ENCODE measurements at places on chromosomes 1 and 21.

DNA sequence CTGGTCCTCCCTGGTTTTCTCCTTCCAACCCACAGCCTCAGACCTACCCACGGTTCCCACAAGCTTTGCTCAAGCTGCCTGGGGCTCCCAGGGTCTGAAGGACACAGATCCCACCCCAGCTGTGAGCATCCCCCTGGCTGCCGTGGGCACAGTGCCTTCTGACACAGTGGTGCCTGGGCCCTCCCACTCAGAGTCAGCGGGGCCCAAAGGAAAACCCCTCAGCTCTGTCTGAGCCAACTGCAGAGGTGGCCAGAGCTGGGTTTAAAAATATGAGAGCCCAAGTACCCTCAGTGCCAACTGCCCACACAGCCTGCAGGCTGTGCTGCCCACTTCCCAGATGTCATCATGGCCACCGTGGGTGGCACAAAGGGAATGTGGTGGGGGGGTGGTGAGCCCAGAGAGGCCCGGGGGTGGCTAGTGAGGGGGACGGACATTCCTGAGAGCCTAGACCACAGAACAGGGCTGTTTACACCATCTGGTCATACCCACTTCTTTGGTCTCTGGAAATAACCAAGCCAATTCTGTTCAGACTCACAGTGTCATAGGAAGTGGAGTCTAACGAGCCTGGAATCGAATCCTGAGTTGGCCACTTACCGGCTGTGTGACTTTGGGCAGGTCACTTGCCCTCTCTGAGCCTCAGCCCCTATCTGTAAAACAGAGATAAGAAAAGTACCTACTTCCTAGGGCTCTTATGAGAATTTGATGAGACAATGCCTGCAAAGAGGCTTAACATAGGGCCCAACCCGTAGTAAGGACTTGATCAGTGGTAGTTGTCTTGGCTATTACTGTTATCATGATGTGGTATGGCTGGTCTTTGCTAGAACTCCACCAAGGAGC, 85.5 kb downstream of the CAMK2N1 start:
- no peak for DNase-seq

GRCh38 chr21:26758083-26758880, 86.9 kb downstream of the ADAMTS1 start:
- DNase-seq, result no peak

- peak; percentile 86 for DNase-seq
These were observed 123.2 kb downstream of the SMYD2 start for GRCh38 chr1:214404154-214404553.

- DNase-seq, result no peak
These were observed 28.9 kb downstream of the AGO4 start for GRCh38 chr1:35836734-35837133.

GRCh38 chr1:223849352-223850254, 3.9 kb upstream of the TP53BP2 start:
- no peak for DNase-seq

GRCh38 chr1:227434808-227435444, 116.6 kb upstream of the CDC42BPA start:
- no peak for DNase-seq

GRCh38 chr1:209208648-209209047, 374.9 kb upstream of the CAMK1G start:
- DNase-seq, result peak; percentile 41

DNA sequence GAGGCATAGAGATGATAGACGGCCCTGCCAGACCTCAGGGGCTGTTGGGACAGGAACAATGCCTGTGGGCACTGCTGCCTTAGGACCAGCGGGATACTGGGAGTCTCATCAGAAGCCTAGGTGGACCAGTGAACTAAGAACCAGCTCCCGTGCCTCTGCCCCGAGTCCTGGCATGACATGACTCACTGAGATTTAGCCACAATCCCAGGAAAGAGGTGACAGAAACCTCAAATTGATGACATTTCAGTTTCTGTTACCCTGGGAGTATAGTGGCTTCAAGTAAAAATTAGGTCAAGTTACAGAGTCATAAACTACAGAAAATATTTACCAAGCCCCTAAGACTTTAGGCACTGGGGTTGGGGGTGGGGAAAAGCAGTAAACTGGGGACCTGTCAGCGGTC, 74.6 kb upstream of the GADD45A start:
- peak; percentile 57 for DNase-seq

DNA sequence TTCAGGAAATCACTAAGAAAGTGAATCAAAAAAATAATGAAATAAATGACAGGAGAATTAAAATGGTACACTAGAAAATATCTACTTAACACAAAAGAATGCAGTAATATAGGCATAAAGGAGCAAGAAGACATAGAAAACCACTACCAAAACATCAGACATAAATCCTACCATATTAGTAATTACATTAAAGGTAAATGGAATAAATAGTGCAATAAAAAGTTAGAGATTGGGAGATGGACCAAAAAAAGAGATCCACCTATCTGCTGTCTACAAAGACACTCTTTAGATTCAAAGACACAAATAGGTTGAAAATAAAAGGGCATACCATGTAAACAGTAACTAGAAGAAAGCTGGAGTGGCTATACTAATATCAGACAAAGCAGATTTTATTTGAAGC, 167.0 kb upstream of the SAMSN1 start:
- DNase-seq, result no peak

DNA sequence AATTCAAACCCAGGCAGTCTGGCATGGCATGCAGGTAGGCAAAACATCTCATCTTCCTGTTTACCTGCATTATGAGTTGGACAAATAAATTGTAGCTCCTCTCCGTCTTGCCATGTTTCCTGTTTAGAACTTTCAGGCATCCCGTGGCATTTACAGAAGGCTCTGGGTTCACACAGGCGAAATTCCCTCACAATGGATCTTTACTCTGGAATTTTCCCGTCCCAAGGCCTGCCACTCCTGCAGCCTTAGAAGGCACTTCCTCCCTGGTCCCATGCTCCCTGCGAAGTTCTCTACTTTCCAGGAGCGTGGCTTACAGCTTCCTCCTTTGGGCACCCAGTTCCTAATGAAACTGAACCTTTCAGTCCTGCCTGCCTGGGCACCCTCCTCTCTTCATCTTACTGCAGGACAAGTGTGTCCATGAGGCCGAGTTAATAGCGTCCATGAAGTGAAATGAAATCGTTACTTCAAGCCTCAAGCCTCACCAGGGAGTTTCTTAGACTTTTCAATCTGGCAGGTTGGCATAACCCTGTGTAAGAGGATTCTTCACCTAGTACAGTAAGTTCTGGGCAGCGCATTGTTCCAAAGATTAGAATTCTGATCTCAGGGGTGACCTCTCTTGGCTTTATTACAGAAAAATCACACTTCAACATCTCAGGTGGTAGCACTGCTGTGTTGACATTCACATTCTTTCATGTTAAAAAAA, 36.8 kb upstream of the AHCYL1 start:
- DNase-seq, result no peak

- no peak for DNase-seq
These were observed 44.8 kb downstream of the IRF2BP2 start for GRCh38 chr1:234565132-234565531.

DNA sequence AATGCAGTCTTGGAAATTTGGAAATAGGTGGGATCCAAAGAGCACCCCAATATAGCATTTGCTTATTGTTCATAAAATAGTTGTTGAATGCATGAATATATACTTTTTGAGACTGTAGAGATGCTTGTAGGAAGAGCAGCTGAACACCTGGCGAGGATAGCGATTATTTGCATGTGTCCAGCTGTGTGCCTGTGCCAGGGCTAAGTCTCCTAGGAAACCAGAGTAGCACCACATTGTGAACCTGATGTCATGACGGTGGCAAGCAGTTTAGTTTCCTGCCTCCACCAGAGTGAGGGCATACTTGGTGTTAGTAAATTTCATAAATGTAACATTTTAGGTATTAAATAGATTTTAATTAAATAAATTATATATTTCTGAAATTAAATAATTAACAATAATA, 37.3 kb upstream of the IRF2BP2 start:
- DNase-seq, result no peak

- no peak for DNase-seq
These were observed 662 bp downstream of the SCAF4 start for GRCh38 chr21:31731056-31731856.

GRCh38 chr21:9767592-9768375, 753.6 kb upstream of the TPTE start:
- no peak for DNase-seq

DNA sequence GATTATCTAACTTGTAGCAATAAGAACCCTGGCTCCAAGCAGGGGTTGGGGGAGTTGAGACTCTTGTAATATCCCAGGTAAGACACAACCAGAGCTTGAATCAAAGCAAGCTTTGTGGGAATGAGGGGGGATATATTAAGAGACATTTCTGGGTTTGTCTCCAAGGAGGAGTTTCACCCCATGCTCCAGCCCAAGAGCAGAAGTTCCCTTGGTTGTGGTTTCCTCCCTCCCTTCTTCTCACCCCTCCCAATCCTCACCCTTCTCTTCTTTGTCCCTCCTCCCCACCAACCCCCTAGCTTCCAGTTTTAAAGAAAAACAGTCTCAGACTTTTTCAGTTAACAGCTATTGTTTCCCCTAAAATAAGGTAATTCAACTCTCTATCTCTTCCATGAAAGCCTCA, 11.9 kb downstream of the TRAF3IP3 start:
- no peak for DNase-seq
